ENCODE measurements at places on chromosomes 11 and 22.

GRCh38 chr11:2390725-2391151 lies 9.8 kb upstream of the TSSC4 start:
- DNase-seq, result no peak

GRCh38 chr11:31233425-31233824 lies 136.1 kb downstream of the DCDC1 start:
- DNase-seq, result no peak

DNA sequence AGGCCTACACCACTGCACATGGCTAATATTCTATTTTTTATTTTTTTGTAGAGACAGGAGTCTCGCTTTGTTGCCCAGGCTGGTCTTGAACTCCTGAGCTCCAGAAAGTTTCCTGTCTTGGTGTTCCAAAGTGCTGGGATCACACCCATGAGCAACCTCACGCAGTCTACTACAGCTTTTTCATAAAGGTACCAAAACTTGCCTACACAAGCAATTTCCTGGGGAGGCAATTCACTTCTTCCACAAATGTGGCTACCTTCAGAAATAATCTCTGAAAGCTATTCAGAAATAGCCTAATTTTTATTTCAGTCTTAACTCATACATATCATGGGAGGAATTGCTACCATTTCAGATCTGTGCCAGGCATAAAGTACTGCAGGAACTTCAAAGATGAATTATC lies 11.4 kb downstream of the SLC35F2 start:
- DNase-seq, result no peak

DNA sequence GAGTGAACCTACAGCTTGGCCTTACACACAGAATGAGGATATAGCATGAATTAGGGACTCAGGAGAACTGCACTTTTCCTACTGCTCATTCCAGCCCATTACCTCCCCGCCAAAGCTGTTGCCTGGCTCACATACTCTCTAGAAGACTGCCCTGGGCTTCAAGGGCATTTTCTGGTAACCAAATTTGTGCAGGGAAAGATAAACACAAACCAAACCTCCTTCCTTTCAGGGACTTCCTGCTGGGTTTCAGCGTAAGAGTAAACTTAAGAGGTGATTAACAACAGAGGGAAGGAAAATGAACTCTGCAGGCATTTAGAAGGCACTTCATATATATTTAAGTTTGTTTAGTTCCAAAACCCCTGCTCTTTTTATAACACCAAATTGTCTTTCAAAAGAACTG lies 194.9 kb downstream of the SWAP70 start:
- DNase-seq, result no peak

DNA sequence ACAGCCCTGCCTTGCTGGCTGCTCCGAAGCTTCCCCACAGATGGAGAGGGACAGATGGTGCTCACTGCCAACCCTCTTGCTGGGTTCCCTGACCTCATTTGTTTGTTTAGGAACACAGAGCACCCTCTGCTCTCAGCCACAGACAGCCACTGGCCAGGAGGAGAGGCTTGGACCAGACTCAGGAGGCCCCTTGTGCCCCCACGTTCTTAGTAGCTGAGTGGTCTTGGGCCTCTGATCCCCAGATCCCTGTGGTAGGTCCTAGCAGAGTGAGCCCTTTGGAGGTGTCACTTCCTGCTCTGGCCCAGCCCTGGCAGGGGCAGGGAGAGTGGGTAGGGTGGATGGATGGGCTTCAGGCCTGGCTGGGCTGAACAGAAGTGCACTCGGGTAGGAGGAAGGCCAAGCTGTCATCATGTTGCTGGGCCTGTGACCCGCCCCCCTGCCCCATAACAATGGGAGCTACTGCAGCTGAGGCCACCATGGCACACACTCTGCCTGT lies 84.0 kb downstream of the DHCR7 start:
- no peak for DNase-seq

All from stimulated activated CD4-positive, alpha-beta T cell treated with anti-CD3 and anti-CD28 coated beads, Interleukin-2, amount 100 ng/mL, for 4 hours (primary cell).